KG1 (cell line): ENCODE measurements at places on chromosomes 2 and 18.

- no peak for DNase-seq
Observed at GRCh38 chr2:105578166-105578565, 166.5 kb upstream of the NCK2 start.

DNA sequence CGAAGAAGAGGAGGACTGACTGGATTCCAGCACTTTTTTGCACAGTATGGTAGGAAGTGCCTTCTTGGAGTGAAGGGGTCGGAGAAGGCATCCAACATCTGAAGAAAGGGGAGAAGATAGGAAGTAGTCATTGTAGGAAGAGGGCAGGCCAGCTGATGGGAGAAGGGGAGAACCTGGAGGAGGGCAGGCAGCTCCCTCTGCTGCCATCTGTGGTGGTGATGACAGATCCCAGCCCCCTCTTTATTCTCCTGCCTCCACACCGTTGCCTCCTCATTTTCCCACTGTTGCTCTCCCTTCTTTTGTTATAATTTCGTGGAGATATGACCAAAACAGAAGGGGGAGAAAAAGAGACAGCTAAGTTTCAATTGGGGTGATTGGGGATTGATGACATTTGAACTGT, 2.9 kb upstream of the SCYGR2 start:
- no peak for DNase-seq

- DNase-seq: no peak
Observed at GRCh38 chr2:170669909-170670308, 45.2 kb upstream of the SP5 start.

- DNase-seq: no peak
Observed at GRCh38 chr2:109409321-109410038, 204.3 kb downstream of the SEPTIN10 start.

DNA sequence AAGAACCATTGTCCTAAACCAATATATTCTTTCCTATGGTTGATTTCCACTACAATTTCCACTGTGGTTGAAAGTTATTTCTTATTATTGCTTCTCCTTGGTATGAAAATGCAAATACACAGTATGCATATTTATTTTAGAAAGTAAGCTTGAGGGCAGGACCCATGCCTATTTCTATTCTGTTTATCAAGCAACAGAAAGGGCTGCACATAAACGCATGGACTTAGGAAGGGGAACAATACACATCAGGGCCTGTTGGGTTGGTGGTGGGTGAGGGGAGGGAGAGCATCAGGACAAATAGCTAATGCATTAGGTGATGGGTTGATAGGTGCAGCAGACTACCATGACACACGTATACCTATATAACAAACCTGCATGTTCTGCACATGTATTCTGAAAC, 20.7 kb downstream of the SLC4A3 start:
- DNase-seq: no peak

DNA sequence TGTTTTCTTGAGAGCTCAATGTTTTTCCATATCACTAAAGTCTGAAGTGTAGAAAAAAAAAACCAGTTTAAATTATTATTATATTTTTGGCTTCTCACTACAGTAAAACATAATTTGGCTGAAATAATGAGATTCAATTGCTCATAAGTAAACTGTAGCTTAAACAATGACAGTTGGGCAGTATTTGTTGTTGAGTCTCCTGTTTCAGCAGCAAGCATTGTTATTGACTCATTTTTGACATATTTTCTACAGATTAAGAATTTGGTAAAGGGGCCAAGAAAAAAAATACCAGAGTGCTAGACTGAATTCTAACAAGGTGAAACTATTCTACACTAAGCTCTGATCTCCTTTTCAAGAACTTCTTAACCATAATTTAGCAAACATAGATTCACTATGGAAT, 2070.4 kb upstream of the CELF4 start:
- DNase-seq: no peak

GRCh38 chr2:214052235-214052634, 358.6 kb upstream of the VWC2L start:
- no peak for DNase-seq

DNA sequence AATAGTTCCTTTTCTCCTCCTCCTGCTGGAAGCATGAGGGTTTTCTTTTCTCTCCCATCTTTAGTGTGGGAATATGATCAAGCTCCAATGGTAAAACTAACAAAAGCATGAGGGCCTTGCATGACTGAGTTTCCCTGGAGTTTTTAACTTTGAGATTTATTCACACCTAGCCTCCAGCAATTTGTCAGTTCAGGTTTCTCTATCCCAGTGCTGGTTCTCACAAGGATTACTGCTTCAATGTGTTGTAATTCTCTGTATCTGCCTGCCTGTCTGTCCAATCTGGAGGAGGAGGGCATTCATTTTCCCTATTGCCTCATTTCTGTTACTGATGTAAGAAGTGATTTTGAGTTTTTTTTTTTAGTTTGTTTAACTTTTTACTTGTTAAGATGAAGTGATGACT, 57.6 kb upstream of the RPRM start:
- no peak for DNase-seq
